Eye (tissue), 1 donor: ENCODE measurements at places on chromosomes 5 and 9.

GRCh38 chr9:5628530-5629311 is at the start of gene RIC1:
TSS of gene RIC1 (plus strand) at chr9:5629107. CDS start at chr9:5629310, 203 bp downstream.
- DNase-seq = peak; percentile 96

- no peak for DNase-seq
Measured at GRCh38 chr5:122164831-122165558, 35.6 kb downstream of the ZNF474 start.

- DNase-seq = peak; percentile 5
Measured at GRCh38 chr9:112355427-112355897, 22.0 kb upstream of the PTBP3 start.

GRCh38 chr5:124519396-124519795 is 227.0 kb downstream of the ZNF608 start:
- DNase-seq = no peak

GRCh38 chr5:137649228-137649935 is 86.5 kb downstream of the KLHL3 start:
- peak; percentile 73 for DNase-seq

- no peak for DNase-seq
Measured at GRCh38 chr5:96031811-96032261, 70.2 kb upstream of the ELL2 start.

DNA sequence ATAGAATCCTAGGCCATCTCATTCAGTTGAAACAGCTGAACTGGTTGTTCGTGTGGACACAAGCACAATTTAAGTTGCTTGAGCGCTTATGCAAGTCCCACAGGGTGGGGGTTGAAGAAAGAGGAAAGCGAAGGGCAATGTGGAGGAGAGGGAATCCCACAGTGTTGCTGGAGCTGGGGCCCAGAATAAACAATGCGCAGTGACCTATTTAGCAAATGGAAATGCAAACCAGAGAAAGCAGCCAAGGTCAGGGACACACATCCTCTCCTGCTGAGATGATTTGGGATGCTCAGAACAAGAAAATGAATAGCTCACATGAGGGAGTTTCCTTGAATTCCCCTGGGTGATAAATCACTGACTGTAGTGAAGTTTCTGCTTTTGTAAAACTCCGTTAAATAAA is 838.3 kb downstream of the TLE4 start:
- peak; percentile 90 for DNase-seq

DNA sequence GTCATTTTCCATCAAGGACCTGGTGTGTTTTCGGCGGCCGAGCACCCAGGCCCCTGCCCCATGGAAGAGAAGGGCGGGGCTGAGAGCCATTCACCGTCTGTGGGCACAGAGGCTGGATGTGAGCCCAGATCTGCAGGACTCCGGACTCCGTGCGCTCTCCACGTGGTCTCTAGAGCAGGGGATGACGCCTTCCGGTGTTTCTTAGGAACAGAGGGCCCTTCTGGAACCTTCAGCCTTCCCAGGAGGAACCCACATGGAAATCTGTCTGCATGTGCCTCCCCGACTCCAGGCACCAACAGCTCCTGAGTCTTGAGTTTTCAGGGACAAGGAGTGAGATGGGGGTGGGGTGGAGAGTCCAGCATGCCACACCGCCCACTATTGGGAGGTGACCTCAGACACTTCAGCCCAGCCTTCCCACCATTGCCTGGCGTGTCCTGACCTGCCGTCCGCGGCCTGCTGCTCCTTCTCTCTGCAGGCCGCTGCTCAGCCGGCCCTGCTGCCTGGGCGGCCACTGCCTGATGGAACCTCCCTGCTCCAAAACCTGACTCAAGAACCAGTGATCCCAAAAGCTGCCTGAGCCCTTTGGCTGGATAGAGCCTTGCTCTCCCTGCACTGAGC is 2.4 kb upstream of the RXRA start:
- DNase-seq = no peak

DNA sequence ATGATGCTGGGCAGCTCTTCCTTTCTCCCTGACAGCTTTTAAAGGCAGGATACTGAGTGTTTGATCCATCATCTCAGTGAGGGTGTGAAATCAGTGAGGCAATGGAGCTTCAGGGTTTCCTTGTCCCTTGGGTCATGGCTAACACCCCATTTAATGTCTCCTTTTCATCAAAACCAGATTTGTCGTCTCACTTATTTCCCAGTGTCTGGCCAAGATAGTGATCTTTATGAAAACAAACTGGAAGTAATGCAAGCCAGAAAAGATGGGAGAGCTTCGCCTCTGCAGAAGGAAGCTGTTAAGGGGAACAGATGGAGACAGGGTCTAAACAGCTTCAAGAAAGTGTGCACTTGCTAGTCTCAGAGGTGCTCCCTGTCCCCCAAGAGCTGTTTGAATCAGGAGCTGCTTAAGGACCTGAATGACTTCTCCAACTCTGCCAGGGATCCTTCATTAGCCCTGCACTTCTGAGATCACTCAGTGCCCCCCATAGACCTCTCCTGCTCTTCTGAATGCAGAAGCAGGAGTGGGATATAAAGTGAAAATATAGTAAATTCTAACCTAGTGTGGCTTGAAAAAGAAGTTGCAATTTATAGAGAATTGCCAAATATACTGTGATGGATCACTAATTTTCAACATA is 96.1 kb downstream of the F2RL2 start:
- peak; percentile 54 for DNase-seq

GRCh38 chr5:125597338-125597737 is 825.9 kb upstream of the GRAMD2B start:
- DNase-seq = no peak

DNA sequence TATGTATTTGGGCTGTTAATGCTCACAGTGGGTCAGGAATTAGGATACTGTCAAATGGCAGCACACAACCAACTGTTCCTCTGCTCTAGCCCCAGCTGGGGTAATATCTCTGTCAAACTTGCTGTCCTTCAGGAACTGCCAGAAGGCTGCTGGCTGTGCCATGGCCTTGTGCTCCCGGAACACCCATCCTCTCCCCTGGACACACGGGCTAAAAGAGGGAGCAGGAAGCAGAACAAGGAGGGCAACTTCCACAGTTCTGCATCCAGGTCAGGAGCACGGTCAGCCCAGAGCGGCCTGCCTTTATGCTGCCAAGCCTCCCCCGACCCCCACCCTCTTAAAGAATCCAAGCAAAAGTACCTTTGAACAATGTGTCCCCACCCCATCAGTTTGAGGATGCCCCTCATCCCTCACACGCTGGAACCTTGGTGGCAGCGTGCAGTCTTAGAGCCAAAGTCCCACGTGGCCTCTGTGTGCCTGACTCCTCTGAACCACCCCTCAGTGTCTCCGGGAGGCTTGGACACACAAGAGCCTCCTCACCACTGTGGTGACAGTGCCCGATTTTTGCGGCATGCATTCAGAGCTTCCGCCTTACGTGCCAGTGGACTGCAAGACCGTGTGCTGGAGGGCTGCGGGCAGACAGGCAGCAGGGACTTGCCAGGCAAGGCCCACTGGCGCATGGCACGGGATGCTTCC is 60.8 kb downstream of the PSMB7 start:
- no peak for DNase-seq

DNA sequence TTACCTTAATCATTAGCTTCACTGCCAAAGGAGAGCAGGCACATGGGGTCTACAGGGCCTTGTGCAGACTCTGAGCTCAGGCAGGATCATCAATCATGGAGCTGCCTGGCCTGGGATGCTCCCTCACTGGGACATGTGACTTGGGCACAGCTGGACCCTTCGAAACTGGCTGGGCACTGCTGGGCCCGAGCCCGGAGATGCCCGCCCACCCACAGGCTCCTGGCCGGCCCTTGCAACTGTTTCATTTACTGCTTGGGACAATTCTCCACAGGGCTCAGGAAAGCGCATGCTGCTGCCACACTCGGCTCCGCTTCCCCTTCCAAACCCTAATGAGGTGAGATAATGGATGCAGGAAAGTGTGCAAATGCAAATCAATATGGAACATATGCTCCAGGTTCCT is 387.5 kb downstream of the TRIM36 start:
- no peak for DNase-seq

DNA sequence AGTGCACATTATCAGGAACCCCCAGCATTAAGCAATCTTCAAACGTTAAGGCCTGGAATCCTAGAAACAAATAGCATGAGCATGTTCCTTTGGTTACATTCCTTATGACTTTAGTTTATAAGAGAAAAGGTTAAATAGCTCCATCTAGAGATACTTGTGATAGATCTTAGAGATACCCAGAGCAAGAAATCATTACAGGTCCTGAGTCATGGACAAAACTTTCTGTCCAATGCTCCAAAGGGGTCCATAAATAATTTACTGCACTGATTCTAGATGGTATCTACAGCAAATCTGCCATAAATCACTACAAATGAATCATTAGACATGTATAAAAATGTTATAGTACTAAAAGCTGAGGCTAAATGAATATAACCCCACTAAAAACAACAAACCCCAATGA is 139.6 kb downstream of the HTR1A start:
- no peak for DNase-seq

GRCh38 chr9:18438951-18439350 is 35.0 kb upstream of the ADAMTSL1 start:
- no peak for DNase-seq

- DNase-seq = no peak
Measured at GRCh38 chr5:78640662-78641474, 7.7 kb downstream of the LHFPL2 start.

DNA sequence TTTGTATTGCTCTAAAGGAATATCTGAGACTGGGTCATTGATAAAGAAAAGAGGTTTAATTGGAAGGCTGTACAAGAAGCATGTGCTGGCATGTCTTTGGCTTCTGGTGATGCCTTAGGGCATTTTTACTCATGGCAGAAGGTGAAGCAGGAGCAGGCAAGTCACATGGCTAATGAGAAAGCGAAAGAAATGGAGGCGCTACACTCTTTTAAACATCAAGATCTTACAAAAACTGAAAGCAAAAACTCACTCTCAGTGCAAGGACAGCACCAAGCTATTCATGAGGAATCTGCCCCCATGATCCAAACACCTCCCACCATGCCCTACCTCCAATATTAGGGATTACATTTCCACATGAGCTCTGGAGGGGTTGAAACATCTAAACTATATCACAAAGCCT is 1458.8 kb upstream of the ACO1 start:
- DNase-seq = no peak

DNA sequence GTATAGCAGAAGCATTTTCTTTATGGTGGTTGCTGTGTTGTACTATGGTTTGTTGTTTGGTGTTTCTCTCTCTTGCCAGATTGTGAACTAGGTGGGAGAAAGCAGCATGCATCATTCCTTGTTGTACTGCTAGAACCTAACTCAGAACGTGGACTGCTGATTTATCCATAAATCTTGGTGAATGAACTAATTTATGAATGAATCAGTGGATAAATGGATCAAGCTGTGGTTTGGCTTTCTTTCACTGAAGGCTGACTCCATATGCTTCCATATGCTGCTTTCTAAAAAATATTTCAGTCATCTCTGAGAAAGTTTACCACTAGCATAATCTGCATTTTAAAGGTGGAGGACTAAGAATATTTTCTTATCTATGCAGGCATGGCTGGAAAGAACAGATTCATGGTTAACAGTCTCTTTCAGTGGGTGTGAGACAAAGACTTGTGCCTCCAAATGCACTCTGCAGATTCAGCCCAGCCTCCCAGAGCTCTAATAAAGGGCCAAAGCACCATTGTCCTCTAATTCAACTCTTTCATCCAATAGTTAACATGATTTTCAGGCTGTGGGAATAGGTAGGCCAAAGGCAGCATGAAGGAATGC is 237.7 kb downstream of the SH3GL2 start:
- no peak for DNase-seq

DNA sequence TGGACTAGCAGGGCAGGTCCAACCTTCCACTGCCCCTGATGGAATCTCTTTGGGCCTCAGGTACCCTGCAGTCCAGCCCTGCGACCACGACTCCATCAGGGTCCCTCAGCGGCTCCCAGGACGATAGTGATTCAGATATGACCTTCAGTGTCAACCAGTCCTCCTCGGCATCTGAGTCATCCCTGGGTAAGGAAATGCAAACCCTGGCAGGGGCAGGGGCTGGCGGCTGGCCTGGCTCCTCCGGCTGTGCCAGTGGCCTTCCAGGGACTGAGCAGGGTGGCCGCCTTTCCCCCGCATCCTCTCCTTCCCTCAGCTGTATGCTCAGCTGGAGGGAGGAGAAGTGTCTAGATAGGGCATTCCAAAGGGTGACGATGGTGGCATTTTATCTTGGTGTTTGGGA is 45.0 kb downstream of the NEURL1B start:
- DNase-seq = no peak

- peak; percentile 6 for DNase-seq
Measured at GRCh38 chr5:61919920-61920319, 386.1 kb upstream of the KIF2A start.

- DNase-seq = peak; percentile 32
Measured at GRCh38 chr5:39427229-39427628, 2.4 kb upstream of the DAB2 start.

- peak; percentile 97 for DNase-seq
Measured at GRCh38 chr5:124748687-124749594, 2.5 kb upstream of the ZNF608 start.

DNA sequence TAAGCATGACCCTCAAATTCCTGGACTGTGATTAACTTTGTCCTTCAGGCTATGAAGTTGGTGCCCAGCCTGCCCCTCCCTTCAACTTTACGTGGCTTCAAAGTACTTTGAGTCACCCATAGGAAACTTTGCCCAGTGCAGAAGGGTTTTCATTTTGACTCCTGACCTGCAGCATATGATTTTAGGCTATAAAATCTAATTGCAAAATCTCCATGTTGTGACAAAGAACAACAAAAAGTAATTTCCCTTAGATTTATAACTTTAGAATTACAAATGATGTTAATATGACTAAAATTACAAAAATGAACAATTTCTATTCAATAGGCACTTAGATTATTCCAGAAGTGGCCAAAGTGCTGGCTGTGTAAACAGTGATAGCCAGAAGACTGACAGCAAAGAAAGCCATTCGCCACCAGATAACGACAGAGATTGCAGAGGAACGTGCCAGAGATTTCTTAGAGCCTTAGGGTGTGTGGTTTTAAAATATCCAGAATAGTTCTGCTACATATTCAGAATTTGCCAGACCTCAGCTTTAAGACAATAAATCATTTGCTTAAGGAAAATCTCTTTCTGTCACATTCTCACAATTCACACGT is 197.4 kb downstream of the SEMA5A start:
- no peak for DNase-seq

GRCh38 chr5:107673039-107673367 is 2.3 kb upstream of the EFNA5 start:
- DNase-seq = no peak

DNA sequence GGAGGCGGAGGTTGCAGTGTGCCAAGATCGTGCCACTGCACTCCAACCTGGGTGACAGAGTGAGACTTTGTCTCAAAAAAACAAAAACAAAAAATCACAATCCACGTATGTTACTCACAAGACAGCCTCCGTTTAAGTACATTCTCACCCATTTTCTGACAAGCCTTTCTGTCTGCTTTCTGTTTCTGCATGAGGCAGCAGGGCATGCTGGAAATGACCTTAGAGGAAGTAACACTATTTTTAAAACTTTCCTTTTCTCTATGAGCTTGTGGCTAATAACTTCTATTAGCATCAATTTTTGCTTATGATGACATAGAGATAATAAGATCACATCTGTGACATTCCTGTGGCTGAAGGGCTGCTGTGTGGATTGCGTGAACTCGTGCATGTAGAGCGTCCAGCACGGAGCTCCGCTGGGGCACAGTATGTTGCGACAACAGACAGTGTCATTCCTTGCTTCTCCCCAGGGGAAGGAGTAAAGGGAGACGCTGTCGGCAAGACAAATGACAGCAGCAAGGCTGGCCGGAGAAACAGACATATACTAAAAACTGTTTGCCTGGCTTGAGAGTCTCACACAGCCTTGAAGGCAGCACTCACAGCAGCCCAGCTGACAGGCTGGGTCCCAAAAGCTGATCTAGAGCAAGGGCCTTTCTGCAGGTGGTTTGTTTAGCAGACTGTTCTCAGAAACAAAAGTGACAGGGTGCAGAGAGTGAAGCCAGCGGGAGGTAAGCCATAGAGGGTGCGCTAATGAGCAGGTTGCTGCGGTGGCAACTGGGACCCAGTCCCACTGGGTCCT is 1.6 kb downstream of the BTNL3 start:
- DNase-seq = peak; percentile 0
